Inflammatory macrophage (primary cell): ENCODE measurements at places on chromosomes 7 and 10.

DNA sequence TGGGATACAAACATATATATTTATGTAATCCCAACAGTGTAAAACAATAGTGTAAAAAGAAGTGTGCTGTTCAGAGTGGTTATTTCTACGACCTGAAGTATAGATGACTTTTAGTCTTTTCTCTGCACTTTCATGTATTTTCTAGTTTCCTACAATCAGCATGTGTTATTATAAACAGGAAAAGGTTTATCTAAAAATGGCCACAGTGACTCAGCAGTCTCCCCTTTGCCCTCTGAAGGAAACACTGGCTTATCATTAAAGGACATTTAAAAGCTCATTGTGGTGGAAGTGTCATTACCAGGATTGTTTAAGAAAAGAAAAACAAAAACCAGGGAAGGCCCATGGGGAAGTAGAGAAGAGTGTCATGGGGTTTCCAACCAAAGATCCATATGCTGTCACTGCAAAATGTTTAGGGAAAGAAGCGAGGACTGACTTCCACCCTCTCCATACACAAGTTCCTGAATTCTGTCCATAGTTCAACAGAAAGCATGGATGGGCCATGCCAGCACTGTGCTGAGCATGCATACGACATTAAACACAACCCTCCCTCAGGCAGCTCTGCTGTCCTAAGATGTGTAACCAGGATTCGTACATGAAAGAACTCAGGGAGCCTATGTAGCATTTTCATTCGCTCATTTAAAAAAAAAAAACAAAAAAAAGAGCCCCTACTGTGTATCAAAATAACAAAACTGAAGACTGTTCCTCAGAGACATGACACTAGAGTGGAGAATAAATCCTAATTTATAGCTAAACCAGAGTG, 10.2 kb downstream of the CYREN start:
- DNase-seq, result peak; percentile 46

- no peak for DNase-seq
These were observed 27.0 kb downstream of the OGDHL start for GRCh38 chr10:49735161-49735560.

DNA sequence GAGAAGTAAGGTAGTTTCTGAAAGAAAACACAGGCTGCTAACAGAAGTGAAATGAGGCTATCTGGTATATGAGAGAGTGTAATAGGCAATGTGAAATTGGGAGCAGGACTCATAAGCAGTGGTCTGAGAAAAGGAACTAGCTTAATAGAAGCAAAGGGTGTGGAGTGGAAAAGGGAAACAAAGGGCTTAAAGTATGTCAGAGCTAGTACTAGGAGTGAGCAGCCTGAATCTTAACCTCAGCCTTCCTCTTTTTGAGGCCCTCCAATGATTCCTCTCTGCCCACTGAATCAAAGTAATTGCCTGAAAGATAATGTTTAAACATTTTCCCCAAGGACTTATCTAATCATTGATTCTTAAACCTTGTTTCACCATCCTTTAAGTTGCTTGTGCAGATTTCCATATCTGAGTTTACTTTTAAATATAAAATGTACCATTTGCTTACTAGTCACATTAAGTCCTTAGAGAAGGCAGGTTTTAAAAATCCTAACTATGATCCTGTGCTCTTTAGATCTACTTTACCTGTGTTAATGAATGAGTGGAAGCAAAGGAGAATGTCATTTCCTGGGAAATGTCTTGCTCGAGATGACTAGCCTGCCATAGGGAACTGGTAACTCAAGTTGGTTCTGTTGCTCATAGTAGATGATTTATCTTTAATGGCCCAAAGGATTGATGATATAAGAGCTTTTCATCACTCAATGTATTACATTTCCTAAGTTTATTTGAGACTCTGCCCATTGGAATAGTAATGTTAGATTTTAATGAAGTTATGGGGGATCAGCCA, 155.0 kb downstream of the SKAP2 start:
- peak; percentile 71 for DNase-seq

- DNase-seq, result no peak
These were observed 204.0 kb downstream of the AHR start for GRCh38 chr7:17502213-17503060.

DNA sequence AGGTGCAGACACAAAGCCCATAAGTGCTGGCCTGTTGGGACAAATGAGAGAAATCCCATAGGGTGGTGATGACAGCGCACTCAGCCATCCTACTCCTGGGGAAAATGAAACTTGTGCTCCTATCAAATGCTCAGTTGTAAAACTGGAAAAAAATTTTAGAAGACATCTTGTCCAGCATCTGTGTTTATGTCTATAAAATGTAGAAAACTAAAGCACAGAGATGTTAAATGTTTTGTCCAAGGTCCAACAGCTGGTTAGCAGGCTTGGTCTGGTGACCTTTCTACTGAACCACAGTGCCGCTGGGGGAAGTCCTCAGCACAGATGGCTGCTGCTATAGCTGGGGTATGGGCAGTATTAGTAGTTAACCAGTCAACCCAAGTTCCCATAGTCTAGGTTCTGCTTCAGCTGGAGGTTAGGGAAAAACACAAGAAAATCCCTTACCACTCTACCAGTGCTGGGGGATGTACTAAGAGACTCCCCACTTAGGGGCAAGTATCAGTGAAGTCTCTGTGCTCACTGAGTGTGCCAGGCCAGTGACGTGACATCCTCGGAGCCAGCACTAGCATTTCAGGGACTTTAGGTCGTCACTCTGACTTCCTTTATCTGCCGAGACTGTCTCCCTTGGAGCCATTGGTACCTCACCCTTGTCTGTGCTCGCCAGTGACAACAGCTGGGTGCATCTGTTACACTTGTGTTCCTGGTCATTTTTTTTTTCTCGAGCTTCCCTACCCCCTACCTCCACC, 1.9 kb downstream of the TSPAN33 start:
- no peak for DNase-seq
